ENCODE measurements at places on chromosomes 2 and 18. TPM values are rescaled to one million over a fixed set of nuclear protein-coding genes. Genes with fewer than 3 reads are reported as not detected.

- no peak for DNase-seq
Measured at GRCh38 chr2:188977317-188977716, 3.1 kb downstream of the COL3A1 start.

DNA sequence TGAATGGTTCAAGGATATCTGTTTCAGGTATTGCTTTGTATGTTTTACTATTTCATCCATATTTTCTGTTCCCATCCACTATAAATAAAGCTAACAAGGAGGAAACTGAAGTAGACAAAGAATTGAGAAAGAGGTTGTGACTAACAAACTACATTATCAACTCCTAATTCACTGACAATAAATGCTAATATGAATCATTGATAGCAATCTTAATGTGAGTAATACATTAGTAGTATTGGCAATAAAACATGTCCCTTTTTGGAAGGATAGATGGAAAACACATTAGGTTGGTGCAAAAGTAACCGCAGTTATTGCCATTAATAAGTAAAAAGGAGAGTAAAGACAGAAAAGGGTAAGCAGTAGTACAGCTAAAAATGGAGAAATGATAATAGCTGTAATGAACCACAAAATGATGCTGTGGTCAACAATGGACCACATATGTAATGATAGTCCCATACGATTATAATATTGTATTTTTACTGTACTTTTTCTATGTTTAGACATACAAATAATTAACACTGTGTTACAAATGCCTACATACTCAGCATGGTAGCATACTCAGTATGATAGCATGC, 104.7 kb downstream of the THADA start:
- DNase-seq, result no peak

DNA sequence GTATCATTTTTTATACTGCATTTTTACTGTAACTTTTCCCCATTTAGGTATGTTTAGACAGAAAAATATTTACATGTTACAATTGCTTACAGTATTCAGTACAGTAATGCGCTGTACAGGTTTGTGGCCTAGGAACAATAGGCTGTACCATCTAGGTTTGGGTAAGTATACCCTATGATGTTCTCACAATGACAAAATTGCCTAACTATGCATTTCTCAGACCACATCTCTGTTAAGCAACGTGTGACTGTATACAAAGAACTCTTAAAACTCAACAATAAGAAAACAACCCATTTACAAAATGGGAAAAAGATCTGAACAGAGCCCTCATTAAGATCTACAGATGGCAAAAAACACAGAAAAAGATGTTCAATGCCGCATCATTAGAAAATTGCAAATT, 29.4 kb downstream of the FAM210A start:
- no peak for DNase-seq

DNA sequence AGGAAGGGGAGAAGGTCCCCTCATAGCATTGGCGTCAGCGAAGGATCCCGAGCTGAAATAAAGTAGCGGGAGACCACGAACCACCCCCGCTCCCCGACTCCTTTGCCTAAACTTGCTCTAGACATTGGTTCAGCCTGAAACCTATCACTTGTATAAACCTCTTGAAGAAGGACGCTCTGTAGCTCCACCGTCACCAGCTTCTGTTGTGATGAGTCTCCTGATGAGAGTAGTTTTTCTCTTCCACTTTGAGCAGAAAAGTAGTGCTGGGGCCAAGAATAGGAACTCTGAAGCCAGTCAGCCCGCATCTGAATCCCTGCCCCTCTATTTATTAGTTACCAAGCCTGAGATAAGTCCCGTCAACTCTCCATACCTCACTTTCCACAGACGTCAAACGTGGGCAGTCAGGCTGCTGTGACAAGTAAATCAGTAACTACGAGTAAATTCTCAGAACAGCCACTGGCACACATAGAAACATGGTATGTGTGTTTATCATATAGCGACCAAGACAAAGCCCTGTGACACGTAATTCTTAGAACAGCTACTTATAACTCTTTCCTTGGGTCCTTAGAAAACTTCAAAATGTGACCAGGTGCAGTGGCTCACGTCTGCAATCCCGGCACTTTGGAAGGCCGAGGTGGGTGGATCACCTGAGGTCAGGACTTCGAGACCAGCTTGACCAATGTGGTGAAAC, 61.7 kb downstream of the CD226 start:
- DNase-seq, result no peak

- DNase-seq, result no peak
Measured at GRCh38 chr2:84223191-84223590, 235.9 kb downstream of the SUCLG1 start.

The RIT2 gene
- polyA plus RNA-seq, result not detected

- no peak for DNase-seq
Measured at GRCh38 chr2:195985741-195986140, 82.9 kb downstream of the DNAH7 start.

The MYO7B gene
- polyA plus RNA-seq, result not detected

DNA sequence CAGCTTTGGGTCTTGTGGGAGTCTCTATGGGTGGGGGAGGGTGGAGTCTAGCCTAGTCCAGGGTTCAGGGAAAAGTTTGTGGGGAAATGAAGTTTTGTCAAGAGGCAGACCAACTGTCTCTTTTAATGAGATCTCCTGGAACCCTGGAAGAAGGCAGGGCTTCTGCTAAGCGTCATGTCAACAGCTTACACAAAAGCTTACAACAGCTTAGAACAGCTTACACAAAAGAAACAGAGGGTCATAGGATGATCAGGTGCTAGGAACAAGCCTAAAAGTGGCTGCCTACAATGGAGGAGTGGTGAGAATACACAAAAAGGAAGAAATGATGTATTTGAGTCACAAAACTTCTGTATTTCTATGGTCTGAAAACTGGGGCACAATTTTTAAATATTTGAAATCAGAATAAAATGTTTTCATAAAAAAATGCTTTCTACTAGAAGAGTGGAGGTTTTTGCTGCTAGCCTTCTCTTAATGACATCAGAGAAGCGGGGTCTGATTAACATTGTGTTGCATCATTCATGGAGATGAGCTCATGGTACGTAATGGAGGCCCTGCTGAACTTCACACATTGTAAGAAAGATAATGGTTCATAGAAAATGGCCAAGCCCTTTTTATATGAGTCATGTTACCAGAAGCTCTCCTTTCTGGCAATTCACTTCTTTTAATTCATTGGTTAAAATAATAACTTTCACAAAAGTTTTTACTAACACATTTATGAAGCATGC, 351.0 kb downstream of the PIK3C3 start:
- no peak for DNase-seq

DNA sequence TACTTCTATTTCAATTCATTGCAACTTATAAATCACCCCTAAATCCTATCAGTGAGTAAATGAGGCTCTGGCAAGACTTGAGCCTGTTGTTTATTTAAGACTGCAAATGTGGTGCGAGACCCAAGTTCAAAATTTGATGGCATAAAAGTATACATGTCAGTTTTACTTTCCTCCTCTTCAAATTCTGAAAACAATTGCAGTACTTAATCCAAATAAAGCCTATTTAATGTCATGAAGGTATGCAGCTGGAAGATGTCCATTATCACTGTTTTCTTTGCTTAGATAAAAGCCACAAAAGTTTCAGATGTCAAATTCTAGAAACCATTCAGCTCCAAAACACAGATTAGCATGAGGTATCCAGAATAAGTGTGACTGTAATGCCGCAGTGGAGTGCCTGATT, 3.3 kb downstream of the APCDD1 start:
- no peak for DNase-seq

GRCh38 chr2:79711098-79711497, 198.2 kb downstream of the CTNNA2 start:
- DNase-seq, result no peak

- peak; percentile 58 for DNase-seq
Measured at GRCh38 chr2:219178377-219179175, 501 bp downstream of the RETREG2 start.

DNA sequence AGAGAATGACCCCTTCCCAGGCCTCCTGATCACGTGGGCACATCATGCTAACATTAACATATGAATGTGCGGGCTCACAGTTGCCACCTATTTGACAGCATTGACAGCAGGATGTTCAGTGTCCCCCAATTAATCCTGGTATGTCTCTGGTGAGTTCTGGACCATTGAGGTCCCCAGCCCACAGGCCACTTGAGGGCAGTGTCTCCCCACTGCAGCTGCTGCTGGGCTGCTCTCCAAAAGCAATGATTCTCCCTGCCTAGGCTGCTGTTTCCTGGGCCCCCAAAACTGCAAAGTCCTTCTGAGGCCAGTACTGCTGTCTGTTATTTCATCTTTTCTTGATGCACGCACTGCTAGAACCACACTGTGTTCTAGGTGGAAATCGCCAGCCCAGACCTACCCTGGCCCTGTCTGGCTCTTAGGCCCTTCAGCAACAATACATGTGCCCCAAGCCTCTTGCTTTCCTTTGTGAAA, 52.7 kb upstream of the MAPK4 start:
- DNase-seq, result peak; percentile 20

DNA sequence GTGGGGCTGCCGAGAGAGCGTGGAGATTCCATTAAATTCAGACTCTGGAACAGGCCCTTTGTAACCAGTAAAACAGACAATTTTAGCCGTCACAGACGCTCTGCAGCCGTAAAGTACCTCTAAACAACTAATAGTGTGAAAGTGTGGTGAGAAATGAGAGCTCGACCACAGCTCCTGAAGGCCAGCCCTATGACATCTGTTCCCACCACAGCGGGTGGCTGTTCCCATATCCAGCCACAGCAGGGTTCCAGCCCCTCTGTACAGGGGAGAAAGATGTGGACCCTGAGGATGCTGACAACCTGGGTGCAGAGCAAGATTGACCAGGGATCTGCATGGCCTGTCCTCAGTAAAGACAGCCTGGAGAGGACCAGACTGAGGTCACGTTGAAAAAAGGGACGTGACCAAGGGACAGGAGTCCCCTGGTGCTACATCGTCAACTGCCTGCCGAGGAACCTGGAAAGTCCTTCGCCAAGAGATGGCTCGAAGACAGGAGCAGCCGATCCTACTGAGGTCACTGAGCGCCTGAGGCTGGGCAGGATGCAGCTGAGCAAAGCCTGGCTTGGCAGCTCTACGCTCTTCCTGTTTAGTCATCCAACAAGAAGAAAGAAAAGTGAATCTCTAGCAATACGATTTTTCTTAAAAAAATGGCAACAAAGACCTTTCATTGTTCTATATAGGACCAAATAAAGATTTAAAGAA, 831.7 kb downstream of the RNF144A start:
- DNase-seq, result no peak

GRCh38 chr2:28449488-28450395, 46.1 kb upstream of the PLB1 start:
- DNase-seq, result peak; percentile 45

GRCh38 chr2:25164561-25164960, 3.8 kb downstream of the POMC start:
- no peak for DNase-seq

The SAG gene
- not detected for polyA plus RNA-seq

GRCh38 chr2:219527076-219527394, 12.8 kb downstream of the ASIC4 start:
- no peak for DNase-seq

- DNase-seq, result no peak
Measured at GRCh38 chr18:54765636-54766375, 62.5 kb upstream of the RAB27B start.

GRCh38 chr18:6487968-6488367, 73.3 kb upstream of the L3MBTL4 start:
- DNase-seq, result no peak

The NPPC gene
- not detected for polyA plus RNA-seq

Data from K562 (cell line).